Stimulated activated CD8-positive, alpha-beta memory T cell treated with anti-CD3 and anti-CD28 coated beads, Interleukin-15, amount 100 ng/mL, for 24 hours (primary cell): ENCODE measurements at places on chromosomes 2 and 18.

GRCh38 chr18:59657012-59657411, 40.2 kb downstream of the CCBE1 start:
- no peak for DNase-seq

- DNase-seq = no peak
Measured at GRCh38 chr2:71253476-71253875, 26.6 kb upstream of the PAIP2B start.

DNA sequence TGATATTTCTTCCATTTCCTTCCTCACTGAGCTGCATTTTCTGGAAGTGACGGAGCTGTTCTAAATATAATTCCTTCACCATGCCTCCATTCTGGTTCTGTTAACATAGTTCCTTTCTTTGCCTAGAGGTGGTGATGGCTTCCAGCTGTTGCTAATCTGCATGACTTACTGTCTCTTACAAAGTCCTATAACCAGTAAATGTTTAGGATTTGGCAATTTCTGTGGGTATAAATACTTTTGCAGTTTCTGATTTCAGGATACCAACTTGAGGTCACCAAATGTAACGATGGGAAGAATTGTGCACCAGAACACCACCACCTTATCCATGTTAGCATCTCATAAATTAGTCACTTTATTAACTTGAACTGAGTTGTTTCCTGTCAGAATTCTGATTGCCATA, 101.7 kb upstream of the FN1 start:
- no peak for DNase-seq

- no peak for DNase-seq
Measured at GRCh38 chr2:144376460-144376859, 143.5 kb downstream of the ZEB2 start.

DNA sequence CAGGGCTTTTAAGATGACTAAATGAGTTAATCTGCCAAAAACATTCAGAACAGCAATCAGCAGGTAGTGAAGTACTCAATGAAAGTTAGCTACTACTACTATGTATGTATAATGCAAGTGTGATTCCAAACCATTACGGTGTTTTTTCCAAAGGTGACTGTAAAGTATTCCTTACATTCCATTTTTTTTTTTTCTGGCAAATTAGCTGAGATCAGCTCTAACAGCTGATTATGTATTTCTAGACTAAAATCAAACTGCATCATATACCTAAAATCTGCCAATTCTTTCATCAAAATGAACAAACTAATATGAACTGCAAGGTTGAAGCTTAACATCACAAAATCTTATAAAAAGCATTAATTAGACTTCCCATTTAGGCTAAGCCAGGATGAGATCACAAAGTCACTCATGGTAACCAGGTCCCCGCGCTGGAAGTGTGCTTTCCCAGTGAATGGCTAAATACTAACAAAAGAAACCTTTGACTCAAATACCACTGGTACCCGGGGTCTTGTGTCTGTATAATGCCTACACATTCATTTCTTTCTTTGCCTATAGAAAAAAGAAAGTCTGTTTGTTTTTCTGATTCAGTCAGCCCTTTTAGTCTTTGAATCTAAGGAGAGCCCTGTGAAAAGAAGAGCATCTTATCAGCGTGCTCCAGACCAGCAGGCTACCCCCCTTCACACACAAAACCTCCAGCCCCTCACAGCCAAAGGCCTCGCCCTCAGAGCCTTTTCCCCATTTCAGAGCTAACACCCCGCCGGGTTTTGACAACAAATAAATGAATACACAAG, 88.3 kb downstream of the RBMS1 start:
- no peak for DNase-seq

DNA sequence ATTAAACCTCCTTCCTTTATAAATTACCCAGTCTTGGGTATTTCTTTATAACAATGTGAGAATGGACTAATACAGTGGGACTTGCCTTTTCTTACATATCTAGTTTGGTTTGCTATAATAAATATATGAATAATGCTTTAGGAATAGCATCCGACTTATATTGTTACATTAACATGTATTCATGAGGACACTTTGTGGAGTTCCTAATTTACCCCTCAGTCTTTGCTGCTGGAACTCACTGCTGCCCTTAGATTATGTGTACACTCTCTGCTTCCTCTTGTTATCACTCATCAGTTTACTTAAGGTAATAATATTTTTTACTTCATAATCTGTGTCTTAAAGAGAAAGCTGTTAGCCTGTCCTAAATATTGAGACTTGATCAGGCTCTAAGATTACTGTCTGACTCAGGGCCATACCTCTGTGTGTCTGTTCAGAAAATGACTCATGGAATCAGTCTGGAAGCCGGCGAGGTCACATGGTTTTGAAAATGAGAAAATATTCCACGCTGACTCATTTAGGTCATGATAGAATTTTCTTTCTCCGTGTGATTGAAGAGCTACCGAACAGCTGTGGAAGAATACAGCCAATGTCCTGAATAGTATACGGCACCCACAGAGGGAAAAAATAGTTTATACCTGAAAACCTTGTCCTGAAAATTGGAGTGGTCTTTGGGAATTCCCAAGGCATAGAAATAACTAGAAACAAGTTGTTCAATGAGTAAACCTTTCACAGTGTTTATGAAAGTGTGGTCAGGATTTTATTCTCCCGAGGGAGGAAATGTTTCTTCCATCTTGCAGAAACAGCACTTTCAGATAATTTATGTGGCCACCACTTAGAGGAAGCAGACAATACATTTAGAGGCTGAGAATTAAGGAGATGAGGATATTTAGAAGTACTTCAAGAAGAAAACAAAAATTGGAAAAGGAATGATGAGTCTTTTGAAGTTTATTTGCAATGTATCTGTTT, 156.4 kb downstream of the DSEL start:
- no peak for DNase-seq
